ENCODE measurements at places on chromosomes 3 and 15.

DNA sequence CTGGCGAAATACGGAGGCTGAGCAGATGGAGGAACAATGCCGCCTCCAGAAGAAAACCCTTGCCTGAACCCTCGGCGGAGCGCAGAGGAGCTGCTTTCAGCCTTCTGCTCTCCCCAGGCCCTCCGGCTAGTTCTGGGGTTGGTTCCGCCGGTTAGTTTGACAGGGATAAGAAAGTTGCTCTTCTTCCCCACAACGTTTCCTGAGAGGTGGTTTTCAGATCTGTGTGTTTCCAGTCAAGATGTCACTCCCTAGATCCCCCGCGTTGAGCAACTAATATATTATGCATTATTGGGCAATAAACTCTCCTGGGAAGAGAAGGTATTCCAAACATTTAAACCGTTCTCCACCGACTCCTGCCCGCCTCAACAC lies 551 bp downstream of the NLGN1 start:
- no peak for DNase-seq

DNA sequence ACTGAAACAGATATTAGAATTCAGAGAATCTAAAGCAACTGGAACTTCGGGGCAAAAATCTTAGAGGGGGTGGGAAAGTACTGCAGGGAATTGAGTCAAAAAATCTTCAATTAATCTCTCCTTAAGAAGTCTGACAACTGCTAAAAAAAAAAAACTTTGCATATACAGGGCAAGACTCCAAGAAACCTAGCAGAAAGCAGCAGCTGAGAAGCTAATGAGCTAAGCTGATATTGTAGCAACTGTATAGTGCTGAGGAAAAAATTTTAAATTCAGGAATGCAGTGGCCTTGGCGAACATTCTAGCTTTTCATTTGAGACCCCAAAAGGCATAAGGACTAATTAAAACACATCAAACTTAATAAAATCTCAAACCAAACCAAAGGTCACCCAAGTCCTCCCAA lies 113.6 kb downstream of the SCAPER start:
- DNase-seq = no peak

DNA sequence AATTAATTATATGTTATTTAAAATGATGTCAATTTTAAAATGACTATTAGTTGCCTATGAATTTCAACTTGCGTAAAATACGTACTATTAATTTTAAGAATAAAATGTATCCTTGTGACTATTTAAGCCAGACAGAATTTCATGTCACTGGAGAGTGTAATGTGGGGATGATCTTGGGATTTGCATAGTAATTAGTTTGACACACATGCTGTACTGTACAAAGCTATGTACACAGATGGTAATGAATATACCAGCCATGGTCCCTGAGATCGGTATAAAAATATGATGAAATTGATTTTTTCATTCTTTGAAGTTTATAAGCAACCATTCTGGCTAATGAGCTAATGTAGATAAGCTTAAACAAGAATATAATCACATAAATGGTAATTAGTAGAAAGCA lies 134.4 kb upstream of the ROBO1 start:
- no peak for DNase-seq

DNA sequence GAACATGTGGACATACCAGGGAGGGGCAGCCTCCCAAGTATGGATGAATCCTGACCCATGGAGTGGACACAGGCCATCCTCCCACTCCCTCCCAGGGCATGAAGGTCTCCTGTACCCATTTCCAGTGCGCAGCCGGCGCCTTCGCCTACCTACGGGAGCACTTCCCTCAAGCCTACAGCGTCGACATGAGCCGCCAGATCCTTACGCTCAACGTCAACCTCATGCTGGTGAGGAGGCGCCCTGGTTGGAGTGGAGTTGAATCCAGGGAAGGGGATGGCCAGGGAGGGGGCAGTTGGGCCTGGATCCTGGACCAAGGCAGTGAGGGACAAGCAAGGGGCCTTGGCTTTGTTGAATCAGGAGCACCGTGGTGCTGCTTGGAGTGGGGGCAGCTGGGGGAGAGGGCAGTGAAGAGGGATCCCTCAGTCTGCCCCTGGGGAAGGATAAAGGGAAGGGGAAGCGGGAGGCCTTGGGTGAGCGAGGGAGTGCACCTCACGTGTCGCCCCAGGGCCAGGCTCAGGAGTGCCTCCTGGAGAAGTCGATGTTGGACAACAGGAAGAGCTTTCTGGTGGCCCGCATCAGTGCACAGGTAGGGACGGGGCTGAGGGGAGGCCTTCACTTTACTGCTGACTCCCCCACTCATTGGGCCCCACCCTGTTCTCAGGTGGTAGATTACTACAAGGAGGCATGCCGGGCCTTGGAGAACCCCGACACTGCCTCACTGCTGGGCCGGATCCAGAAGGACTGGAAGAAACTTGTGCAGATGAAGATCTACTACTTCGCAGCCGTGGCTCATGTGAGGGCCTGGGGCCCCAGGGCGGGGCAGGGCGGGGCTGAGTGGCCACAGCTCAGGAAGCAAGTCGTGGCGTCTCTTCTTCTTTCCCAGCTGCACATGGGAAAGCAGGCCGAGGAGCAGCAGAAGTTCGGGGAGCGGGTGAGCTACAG lies 25.3 kb downstream of the PTPN23 start:
- DNase-seq = no peak

DNA sequence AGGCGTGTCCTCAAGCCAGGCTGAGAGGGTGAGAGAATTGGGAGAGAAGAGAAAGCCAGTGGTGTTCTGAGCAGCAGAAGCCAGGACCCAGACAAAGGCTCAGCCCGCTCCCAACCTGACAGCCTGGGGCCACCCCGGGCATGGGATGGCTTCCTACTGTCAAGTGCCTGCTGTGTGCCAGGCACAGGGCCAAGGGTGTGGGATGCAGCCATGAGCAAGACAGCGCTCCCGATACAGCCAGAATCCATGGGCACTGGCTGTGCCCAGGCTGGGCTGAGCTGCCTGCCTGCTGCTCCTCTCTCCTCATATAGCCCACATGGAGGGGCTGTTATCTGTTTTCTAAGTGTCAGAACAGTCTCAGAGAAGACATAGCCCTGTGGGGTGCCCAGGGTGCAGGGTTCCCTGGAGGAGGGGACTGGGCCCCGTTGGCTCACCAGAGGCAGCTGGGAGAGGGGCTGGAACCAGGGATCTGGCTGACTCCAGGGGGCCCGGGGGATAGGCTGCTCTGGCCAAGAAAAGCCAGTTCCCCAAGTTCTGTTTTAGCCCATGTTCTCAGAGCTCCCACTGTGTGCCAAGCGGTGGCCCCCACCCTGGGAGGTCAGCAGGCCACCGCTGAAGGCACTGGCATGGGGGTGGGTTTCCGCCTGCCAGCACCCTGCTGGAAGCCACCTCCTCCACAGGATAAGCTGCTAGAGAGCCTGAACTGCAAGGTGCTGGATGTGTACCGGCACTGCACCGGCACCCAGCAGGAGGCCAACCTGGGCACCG lies 39.0 kb downstream of the CFAP100 start:
- no peak for DNase-seq

- DNase-seq = no peak
These were observed 219.2 kb upstream of the ARHGEF26 start for GRCh38 chr3:153901991-153902390.

- no peak for DNase-seq
These were observed 28.4 kb downstream of the CRTC3 start for GRCh38 chr15:90558171-90558573.

- DNase-seq = no peak
These were observed 61.0 kb downstream of the IQSEC1 start for GRCh38 chr3:13012221-13012691.

Data from stimulated activated CD4-positive, alpha-beta T cell treated with anti-CD3 and anti-CD28 coated beads, Interleukin-2, amount 100 ng/mL, for 48 hours (primary cell).